ENCODE measurements at places on chromosomes 3 and 15.

GRCh38 chr15:37115538-37115937 is 15.2 kb upstream of the MEIS2 start:
- no peak for DNase-seq

GRCh38 chr3:101926594-101927105 is 77.3 kb downstream of the NFKBIZ start:
- peak; percentile 56 for DNase-seq

DNA sequence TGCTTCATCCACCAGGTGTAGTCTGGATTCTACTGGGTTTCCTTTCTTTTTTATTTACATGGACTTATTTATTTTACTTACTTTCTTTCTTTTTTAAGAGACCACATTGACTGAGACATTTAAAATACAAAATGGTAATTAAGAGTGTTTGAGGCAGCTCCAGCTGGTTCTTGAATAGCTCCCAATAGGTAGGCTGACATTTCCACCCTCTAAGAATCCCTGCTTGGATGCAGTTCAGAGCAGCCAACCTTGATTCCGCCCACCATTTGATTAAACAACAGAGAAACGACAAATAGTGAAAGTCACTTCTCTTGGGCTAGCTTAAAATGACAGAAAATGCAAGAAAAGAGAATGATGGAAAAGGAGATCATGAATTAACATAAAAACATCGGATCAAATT is 270.5 kb downstream of the TUSC7 start:
- DNase-seq: no peak

- no peak for DNase-seq
Measured at GRCh38 chr3:70988111-70988510, 595.4 kb downstream of the FOXP1 start.

GRCh38 chr3:32109256-32109655 is 2.8 kb downstream of the GPD1L start:
- peak; percentile 77 for DNase-seq

DNA sequence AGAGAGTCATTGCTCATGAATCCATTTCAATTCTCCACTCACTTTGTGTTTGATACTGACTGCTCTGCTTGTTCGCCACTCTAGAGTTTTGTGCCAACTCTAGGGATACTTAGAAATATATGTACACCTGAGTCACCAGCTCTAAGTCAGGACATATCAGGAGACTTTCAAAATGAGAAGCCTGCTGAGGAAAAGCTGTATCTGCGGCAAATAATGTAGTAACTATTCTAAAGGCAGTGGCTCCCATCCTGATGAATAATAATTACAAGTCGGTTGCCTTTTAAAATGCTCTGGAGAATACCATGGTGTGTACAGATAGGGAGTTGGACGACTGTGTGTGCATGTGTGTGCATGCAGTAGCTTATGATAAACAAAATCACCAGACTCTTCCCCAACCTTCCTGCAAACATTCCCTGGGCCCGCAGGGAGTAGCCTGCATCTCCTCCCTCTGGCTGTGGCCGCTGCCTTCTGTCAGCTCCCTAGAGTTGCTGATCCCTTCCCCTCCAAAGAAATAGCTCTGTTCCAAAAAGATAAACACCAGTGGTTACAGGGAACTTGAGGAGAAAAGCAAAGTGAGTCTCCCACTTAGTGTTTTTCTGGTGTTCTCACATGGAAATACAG is 346.3 kb upstream of the UMPS start:
- no peak for DNase-seq

DNA sequence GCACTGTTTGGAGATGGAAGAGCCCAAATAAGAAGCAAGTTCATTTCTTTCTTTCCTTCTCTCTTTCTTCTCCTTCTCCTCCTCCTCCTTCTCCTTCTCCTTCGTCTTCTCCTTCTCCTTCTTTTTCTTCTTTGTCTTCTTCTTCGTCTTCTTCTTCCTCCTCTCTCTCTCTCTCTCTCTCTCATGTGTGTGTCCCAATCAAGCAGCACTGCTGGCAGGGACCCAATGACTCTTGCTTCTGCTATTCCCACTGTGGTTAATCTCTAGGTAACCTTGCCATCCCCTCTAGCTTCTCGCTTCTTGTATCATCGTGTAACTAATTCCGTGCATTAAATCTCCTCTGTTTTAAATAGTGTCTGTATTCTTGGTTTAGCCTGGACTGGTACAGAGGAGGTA is 26.1 kb upstream of the ZNF280D start:
- DNase-seq: peak; percentile 65

- DNase-seq: no peak
Measured at GRCh38 chr15:54582863-54583643, 604.8 kb downstream of the UNC13C start.

- no peak for DNase-seq
Measured at GRCh38 chr3:187570776-187571175, 99.4 kb downstream of the SST start.

DNA sequence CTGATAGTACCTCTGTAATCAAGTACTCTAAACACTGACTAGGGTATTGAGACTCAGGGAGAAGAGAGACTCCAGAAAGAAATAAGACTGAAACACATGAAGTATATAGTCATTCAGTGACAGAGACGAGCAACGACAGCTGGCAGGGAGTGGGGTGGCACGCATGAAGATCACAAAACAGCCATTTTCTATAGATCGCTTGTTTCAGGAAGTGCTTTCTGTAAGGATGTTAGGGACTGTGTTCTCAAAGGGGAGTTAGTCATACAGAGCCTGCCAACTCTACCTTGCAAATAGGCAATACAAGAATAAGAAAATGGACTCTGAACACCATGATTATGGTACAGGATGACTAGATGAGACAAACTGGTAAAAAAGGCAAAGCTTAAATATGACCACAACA is 139.5 kb downstream of the TBL1XR1 start:
- no peak for DNase-seq

GRCh38 chr3:58356054-58356453 is 23.4 kb downstream of the PXK start:
- no peak for DNase-seq

DNA sequence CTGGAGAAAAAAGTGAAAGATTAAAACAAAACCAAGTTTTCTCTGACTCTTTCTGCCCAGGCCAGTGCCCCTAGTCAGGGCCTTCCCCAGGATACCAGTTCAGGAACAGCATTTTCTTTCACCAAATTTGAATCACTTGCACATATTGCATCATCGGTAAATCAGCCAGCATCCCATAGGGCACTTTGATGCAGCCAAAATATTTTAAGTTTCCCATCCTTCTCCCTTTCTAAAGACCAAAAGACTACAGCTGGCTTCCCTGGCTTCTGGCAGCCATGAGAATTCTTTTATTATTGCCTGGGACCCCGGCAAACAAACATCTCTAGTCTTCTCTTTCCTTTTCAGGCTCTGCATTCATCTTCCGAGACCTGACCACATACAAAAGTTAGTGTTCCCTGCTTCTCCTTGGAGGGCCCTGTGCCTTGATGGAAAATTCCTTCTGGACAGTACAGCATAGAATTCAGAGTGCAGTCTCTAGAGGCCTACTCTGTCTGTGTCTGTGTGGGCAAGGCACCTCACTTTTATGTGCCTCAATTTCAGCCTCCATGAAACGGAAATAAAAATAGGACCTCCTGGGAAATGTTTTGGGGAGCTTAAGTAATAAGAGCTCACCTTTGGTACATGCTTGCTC is 348.0 kb downstream of the VPS13C start:
- DNase-seq: no peak

- no peak for DNase-seq
Measured at GRCh38 chr3:64992530-64993285, 304.9 kb upstream of the ADAMTS9 start.

GRCh38 chr3:23501201-23501802 is 298.2 kb downstream of the UBE2E2 start:
- DNase-seq: no peak

DNA sequence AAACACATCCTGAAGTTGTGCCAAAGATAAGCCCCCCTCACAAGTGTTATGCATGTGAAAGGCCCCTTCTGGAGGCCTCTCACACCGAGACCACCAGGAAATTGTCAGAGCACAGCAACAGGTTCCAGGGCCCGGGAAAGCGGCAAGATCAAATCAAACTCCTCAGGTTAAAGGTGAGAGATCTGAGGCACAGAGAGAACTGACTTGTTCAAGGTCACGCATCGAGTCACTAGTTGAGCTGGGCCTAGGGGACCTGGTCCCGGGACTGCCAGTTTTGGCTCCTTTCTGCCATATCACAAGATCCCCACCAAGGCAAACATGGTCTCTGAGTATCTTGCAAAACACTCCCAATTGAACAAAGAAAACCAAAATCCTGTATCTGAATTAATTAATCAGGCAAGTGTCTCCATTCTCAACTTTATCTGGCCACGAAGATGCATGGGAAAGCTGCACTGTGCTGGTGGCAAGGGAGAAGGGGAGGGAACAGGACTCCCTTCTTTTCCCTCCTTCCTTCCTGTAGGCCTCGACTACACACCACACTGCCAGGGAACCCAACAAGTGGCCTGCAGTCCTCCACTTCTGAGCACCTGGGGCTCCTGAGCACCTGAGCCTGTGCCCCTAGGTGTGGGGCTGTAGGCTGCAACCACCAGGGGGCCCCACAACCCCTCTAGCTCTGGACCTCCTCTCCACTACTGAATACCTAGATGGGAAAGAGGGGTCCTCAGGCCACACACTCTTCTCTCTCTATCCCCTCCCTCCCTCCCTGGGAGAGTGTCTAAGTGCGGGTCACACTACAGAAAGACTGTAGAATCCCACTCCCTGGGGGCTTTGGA is 37.3 kb downstream of the ANP32A start:
- DNase-seq: no peak

GRCh38 chr15:67103869-67104268 is 38.5 kb downstream of the SMAD3 start:
- no peak for DNase-seq

GRCh38 chr15:75073197-75073596 is 49.8 kb downstream of the PPCDC start:
- no peak for DNase-seq

GRCh38 chr15:64698823-64699222 is 76.6 kb downstream of the RBPMS2 start:
- no peak for DNase-seq

DNA sequence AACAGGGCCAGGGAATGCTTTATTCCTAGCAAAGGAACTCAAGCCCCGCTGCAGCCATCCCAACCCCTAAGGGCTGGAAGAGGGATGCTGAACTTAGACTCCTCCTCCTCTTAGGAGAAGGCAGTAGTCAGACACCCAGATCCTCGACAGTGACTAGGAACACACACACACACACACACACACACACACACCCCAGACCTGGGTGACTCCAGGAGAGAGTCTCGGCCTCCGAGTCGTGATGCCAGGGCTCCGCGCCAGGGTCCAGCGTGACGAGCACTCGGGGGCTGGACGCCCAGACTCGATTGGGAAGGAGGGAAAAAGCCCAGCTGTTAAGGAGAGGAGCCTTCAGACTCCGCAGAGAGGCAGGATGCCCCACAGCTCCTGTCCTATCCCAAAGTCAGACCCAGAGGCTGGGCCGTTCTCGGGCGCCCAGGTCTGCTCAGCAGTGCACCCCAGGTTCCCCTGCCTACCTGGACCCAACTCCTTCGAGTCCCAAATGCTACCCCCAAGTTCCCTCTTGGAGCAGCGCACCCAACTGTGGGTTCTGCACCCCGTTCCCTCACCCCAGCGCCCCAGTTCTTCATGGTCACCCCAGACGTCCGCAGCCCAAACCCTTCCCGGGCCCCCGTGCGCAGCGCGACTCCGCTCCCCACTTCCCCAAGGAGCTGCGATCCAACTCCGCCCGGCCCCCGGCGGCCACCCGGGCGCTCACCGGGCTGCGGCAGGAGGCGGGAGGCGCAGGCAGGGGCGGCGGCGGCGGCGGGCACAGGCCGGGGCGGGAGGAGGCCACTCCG is 421 bp downstream of the BMF start:
- DNase-seq: no peak

DNA sequence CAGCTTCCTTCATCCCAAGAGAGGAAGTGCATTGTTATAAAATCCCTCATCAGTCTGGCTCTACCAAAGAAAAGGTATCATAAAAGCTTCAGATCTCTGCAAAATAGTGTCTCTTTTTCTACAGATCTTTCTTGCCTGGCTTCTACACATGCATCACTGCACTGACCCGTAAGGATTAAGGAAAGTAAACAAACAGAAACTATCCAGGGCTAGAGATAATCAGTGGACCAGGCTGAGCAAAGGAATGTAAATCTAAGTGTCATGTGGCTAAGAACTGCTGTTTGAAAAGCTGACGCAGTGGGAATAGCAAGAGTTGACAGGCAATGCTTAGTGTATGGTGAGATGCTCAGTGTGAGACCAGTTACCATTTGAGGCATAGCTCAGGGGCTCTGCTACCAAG is 339.7 kb downstream of the IL5RA start:
- peak; percentile 4 for DNase-seq

GRCh38 chr3:143640774-143641173 is 207.5 kb downstream of the SLC9A9 start:
- DNase-seq: no peak

DNA sequence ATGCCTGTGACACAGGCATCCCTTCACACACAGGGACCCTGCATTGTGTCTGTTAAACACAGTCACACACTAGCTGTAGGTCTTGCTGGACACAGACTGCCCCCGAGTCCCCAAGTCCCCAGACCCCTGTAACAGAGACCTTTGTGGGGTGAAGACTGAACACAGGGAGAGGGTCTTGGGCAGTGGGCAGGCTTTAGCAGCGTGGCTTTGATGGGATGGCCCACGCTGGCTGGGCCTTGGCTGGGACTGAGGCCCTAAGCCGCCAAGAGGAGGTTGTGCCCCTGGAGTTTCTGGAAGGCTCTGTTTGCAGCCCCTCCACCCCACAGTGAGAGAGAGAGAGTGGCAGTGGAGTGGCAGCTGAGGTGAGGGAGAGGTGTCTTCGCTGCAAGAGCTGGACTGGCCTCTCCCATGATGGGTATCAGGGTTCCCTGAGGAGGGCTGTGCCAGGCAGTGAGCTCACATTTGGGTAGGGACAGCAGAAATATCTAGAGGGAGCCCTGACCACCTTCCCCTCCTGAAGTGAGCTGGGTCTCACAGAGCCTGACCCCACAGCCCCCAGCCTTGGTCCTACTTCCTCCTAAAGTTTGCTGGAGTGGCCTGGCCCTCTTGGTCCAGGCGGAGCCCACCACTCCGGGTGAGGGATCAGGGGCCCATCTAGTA is 635 bp upstream of the VILL start:
- no peak for DNase-seq

DNA sequence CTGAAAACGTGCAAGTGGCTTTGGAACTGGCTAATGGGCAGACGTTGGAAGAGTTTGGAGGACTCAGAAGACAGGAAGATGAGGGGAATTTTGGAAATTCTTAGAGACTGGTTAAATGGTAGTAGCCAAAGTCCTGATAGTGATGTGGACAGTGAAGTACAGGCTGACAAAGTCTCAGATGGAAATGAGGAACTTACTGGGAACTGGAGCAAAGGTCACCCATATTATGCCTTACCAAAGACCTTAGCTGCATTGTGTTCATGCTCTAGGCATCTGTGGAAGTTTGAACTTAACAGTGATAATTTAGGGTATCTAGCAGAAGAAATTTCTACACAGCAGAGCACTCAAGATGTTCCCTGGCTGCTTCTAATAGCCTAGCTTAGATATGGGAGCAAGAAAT is 28.6 kb upstream of the SERPINI2 start:
- no peak for DNase-seq

GRCh38 chr3:119524931-119525662 is 26.8 kb downstream of the TIMMDC1 start:
- DNase-seq: peak; percentile 31

Data from renal cortical epithelial cell (primary cell).